ENCODE measurements at places on chromosomes 7 and 10.
A peak's percentile ranks its signal among the peaks of the same experiment; 100 is the strongest.

DNA sequence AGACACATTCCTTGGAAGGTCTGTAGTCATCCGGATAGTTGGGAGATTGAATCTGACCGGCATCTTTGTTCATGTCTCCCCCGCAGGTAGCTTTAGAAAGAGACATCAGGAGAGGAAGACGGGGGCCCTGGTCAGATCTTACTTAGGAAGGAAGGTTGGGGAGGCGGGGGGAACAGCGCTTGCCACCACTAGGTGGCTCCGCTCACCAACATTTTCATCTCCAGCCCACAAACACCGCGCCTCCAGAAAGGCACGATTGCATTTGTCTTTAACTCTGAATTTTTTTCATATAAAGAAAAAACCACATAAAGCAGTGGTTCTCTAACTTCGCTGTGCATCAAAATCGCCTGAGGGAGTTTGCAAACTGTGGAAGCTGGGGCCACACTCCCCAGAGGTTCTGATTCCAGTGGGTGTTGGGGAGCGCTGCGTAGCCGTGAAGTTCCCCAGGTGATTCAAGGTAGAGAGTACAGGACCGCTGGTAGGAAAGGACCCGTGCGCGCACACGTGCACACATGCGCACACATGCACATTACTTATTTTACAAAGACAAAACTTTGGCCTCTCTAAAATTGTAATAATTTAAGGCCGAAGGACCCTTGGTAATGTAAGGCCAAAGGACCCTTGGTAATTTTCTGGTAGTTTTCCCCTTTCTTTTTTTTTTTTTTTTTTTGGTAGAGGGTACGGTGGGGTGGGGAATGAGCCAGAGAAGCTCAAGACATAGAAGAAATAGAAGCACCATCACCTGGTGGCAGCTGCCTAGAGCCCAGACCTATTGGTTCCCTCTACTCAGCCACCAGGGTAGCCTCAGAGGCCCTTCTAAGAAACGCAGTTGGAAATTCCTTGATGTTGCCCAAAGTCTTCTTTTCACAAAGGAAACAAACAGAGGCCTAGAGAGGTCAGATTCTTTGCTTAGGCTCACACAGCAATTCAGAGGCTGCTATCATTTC, 37.4 kb upstream of the OPALIN start:
- DNase-seq = no peak

GRCh38 chr7:41943094-41943577, 240.2 kb upstream of the INHBA start:
- DNase-seq = no peak

- DNase-seq = no peak
These were observed 196.8 kb downstream of the PTN start for GRCh38 chr7:137146552-137147337.

GRCh38 chr10:110857265-110858171, 14.2 kb upstream of the PDCD4 start:
- peak; percentile 52 for DNase-seq

- no peak for DNase-seq
These were observed 45.9 kb upstream of the DNAAF5 start for GRCh38 chr7:680411-681127.

- no peak for DNase-seq
These were observed 137.6 kb upstream of the CDK6 start for GRCh38 chr7:92973974-92974373.
